Amygdala (tissue), 56 donors: ENCODE measurements at places on chromosomes 5 and 9.
A peak's percentile ranks its signal among the peaks of the same experiment; 100 is the strongest.

DNA sequence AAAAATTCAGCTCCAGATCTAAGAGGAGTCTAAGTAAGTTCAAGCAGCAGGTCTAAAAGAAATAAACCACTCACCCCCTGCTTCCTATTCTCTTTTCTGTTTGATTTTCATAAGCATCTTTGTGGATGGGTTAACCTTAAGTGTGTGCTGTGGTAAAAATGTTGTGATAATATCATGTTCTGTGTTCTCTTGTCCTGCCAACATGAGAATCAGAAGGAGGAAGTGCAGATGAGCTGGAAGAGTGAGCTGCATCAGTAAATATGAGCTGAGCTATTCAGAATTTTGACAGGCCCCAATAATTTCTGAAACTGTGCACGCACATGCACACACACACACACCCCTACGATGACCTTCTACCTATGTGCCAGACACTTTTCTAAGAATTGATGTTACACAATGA is 186.5 kb upstream of the ANKRD55 start:
- no peak for DNase-seq

GRCh38 chr9:20466328-20467008 is 155.8 kb downstream of the MLLT3 start:
- DNase-seq, result no peak

DNA sequence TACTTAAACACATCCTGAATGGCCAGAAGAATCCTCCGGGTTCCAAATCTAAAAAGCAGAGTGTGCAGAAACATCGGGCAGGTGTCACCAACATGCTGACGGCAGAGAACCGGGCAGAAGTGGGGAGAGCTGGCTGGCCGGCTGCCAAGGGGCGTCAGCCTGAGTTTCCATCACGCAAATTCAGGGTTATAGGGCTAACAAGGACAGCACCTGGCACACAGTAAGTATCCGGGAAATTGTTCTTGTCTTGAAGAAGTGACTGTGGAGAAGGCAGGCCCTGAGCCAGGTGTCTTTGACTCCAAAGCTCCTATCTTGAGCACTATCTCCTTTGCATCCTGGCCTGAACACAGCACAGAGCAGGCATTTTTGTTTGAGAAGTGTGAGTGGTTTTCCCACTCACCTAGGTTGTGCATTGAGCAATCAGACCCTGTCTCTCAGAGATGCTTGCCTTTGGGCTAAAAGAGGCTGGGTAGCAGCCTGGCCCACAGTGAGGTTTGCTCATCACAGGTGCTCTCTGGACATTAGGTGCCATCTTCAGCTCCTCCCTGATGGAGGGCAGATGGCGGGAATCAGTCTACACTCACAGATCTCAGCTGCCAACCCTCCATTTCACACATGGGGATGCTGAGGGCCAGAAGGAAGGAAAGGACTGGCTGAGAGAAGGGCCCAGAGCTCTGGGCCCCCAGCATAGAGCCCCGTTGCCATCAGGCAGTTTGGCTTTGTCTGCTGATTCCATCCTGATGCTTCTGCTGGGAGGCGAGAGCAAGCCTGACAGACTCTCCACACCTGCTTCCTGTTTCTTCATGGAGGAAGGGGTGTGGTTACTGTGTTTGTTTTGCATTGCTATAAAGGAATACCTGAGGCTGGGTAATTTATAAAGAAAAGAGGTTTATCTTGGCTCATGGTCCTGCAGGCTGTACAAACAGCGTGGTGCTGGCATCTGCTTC is 52.8 kb downstream of the WHRN start:
- DNase-seq, result no peak

DNA sequence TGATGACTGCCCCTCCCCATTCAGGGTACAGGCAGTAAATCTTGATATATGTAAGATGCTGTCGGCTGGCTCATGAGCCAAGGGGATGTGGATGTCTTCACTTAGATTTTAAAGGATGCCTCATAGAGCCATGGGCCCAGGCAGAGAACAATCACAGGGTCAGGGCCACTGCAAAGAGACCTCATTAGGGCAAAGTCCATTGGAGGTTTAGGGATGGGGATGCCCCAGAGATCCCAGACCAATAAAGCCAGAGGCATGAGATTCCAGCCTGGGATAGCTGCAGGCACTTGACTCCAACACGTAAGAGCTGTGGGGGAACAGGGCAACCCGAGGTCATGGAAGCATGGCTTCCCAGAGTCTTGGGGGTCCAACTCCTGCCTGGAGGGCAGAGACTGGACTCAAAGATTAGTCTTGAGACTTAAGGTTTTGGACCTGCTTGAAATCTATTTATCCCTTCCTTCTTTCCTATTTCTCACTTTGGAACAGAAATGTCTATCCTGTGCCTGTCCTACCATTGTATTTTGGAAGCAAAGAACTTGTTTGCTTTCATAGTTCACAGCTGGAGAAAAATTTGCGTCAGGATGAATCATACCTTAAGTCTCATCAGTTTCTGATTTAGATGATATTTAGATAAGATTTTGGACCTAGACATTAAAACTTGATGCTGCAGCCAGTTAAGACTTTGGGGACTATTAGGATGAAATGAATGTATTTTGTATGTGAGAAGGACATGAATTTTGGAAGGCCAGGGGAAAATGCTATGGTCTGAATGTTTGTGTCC is 101.3 kb upstream of the ADRA1B start:
- no peak for DNase-seq

- DNase-seq, result no peak
Measured at GRCh38 chr5:73388740-73389139, 59.8 kb downstream of the FOXD1 start.

DNA sequence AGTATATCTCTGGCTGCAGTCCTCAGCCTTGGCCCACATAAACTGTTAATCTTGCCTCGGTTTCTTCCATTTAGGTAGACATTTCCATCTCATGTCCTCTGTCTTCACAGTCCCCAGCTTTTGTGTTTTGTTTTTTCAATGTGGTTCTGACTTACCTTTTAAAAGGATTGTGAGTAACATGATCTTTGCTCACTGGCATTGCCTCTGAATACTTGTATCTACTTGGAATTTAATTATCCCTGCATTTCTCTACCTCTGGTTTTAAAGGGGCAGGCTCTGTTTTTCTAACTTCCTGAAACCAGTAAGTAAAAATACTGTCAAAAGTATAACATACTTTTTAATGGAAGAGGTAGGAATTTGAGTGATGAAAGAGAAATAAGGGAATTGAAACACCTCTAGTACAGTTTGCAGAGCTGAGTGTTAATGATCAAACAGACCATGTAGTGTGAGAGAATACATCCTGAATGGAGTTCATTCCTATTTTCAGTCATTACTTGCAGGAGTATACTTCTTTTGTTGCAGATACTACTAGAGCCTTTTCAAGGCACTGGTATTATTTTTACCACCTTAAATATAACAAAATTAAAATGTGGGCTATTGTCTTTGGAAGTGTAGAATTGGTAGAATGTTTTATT is 62.6 kb downstream of the MTREX start:
- DNase-seq, result no peak

GRCh38 chr9:89449261-89449671 is 48.6 kb downstream of the SEMA4D start:
- no peak for DNase-seq

DNA sequence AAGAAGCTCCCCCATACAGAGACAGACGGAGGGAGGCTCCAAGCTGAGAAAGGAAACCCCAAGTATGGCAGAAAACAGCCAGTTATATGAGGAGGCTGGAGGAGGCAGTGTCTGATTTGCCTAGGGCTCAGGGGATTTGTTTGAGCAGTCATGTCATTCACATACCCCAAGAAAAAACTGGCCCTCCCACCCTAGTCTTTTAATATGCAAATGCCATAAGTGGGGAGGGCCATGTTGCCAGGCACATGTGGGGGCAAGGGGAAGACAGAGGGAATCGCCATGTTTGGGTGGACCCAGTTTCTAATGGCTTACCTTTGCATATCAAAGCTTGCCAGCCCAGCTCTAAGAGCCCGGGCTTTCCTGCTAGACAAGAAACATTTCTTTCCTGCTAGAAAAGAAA is 1163.8 kb downstream of the TAF11L14 start:
- no peak for DNase-seq

DNA sequence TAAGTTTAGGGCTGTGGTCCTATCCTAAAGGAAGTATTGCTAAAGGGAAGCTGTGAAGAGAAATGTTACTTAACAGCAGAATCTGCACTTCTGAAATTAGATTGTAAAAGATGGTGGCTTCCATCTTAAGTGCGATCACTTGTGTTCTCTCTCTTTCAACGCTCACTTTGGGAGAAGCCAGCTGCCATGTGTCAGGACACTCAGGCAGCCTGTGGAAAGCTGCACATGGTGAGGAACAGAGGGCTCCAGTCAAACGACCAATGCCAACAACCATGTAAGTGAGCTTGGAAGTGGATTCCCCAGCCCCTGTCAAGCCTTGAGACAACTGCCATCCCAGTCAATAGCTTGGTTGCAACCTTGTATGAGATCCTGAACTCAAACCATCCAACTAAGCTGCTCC is 51.7 kb upstream of the GLRX start:
- DNase-seq, result no peak

GRCh38 chr9:133140174-133140505 is 19.1 kb upstream of the RALGDS start:
- no peak for DNase-seq

GRCh38 chr9:111484572-111484894 is 350 bp upstream of the ECPAS start:
- DNase-seq, result no peak

DNA sequence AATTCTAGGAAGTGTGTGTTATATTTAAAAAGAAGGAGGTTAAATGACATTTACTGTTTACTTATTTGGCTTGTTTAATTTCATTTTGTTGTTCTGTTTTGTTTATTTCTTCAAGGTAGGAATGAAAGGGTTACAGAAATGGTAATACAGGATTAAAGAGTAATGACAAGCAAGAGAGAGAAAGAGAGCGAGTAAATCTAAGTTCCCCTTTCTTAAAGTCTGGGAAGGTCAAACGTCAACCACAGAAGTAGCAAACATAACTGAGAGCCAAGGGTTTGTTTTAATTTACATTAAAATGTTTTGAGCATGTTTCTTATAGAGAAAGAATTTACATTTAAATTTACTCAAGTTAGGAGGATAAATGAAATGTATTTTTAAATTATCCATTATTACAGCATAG is 18.7 kb downstream of the HCN1 start:
- no peak for DNase-seq

GRCh38 chr9:23774266-23774665 is 51.8 kb downstream of the ELAVL2 start:
- DNase-seq, result no peak

DNA sequence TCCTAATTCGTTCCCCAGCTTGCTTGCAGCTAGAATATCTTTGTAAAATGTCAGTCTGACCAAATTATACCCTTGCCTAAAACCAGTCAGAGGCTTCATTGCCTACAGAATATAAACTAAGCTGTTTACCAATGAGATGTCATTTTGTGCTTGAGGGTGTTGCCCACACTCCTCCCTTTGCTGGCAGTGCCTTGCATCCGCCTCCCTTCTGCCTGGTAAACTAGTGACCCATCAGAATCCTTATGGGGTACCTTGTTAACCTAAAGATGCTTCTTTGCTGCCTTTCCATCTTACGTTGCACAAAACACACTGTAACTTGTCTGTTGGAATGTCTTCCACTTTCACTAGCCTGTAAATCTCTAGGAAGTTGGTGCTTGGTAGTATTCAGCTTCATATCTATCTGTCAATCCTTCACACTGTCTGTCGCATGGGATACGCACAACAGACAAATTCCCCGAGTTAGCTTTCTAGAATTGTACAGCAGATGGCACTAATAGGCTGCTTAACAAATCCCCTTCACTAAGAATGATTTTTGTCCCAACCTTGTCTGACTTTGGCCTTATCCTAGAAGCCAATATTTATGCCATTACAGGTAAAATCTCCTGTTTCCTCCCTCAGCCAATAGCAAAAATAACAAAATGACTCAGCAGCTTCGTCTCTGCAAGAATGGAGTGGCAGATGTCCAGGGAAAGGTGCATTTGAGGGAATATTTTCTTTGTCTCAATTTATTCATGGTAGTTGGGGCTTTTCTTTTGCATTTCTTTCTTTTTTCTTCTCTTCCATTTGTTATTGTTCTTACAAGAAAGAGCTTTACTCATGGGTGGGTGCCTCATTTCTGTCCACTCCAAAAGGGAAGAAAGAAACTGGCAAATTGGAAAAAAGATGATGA is 3.0 kb downstream of the NUDT2 start:
- DNase-seq, result peak; percentile 49

- no peak for DNase-seq
Measured at GRCh38 chr5:40043916-40044315, 619.1 kb upstream of the DAB2 start.

DNA sequence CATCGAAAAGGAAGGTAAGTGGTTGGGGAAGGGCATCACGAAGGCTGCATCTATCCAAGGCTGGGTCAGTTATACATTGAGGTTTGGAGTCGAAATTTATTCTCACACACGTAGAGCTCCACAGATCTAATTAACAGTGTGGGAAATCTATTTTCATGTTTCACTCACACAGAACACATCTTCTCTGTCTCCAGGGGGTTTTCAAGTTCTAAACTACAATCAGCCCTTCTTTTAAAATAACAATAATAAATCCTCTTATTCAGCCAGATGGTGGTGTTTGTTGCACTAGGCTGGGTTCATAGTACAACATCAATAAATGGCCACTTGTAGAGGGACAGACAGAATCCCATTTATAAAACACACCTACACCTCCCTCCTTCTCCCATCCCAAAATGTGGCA is 174.5 kb upstream of the KLF9 start:
- no peak for DNase-seq

GRCh38 chr9:10265153-10265631 is 347.6 kb downstream of the PTPRD start:
- no peak for DNase-seq

DNA sequence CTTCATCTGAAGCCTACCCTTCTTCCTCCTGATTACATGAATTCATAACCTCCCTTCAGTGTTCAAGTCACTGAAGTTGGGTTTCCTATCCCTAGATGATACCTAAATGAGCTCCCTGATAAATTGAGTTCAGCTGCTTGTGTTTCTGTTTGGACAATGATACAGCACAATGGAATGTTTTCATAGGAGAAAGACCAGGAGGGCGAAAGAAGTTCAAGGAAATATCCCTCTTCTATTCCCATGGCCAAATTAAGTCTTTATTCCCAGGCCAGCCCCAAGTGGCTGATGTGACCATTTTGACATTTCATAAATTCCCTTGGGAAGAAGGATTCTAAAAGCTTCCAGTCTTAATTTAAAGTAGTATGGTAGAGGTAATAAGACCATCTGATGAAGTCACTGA is 555.8 kb upstream of the CLINT1 start:
- no peak for DNase-seq

DNA sequence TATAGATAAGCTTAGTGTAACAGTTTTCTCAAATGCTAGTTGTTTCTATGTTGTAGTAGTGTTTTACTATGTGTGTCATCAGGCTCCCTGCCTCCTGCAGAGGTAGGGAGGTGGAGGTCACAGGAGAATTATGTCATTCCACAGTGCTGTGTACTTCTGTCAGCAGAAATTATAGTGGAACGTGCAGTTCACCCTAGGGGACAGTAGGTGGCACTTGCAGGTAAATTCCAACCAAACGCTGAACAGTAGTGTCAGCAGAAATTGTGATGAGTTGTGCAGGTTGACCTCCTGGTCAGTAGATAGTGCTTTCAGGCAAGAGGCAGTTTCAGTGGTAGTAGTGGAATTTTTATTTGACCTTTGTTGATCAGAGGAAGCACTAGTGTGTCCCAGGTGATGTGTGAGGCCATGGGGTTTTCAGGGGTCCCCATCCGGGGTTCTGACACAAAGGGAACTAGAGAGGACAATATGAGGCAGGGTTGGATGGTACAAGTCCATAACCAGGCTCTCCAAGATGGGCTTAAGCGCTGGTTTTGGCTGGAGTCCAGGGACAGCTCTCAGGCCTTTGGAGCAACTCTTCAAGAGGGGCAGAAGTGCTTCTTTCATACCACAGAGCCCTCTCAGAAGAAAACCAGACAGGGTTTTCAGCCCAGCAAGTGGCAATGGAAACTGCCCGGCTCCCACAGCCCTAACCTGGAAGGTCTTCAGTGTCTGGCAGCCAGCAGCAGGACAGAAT is 402.9 kb downstream of the CYLC2 start:
- DNase-seq, result no peak
